ENCODE measurements at places on chromosomes 7 and 10.

DNA sequence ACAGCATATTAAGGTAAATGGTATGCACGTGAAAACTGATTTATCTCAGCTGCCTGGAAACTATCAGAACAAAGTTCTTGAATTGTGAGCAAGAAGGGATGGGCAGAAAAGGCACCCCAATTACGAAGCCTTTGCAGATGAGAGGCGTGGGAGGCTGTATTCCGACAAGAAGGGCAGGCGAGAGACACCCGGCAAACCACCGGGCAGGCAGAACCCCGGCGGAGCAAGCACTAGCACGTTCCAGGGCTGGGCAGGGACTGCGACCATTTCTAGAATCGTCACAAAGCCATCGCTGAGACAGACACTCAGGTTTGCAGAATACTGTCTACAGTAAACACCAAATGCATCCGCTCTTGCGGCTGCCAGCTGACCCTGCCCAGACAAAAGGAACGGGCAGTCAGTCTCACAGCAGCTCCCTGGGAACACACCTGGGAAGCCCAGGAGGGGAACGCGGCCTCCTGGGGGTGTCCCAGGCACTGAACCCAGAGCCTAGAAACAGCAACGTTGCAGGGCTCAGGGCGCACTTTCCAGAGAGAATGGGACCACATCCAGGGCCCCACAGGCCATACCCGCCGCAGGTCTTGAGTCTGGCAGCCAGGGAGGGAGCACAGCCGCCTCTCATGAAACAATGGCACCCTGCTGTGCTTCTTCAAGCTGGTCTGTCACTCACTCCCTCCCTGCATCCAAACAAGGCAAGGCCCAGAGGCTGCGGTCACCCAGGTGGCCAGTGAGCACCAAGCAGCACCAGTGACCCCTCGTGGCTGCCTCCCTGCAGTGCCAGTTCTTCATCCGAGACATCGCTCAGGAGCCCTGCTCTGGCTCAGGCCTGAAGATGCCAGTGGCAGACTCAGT is 261.9 kb downstream of the PTPRN2 start:
- DNase-seq, result peak; percentile 43

- no peak for DNase-seq
Measured at GRCh38 chr10:31116226-31116625, 84.6 kb upstream of the ZNF438 start.

GRCh38 chr10:114195079-114195478 is 15.9 kb downstream of the TDRD1 start:
- DNase-seq, result no peak

GRCh38 chr10:112227331-112227987 is 43.9 kb upstream of the GPAM start:
- DNase-seq, result no peak

All from head of caudate nucleus (tissue), 42 donors.